Globus pallidus (tissue), 1 donor: ENCODE measurements at places on chromosomes 1 and 21.
A peak's percentile ranks its signal among the peaks of the same experiment; 100 is the strongest.

- no peak for DNase-seq
Observed at GRCh38 chr1:154969860-154970452, 591 bp downstream of the SHC1 start.

DNA sequence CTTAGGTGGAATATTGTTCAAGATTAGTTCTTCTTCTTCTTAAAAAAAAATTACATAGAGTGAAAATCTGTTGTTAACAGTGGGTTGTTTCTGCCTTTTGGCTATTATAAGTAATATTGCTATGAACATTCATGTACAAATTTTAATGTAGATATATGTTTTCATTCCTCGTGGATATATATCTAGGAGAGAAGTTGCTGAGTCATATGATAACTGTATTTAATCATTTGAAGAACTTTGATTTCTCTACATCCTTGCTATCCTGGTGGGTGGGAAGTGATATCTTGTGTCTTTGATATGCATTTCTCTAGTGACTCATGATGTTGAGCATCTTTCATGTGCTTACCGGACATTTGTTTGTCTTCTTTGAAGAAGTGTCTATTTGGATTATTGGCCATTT is 29.9 kb downstream of the MAST2 start:
- DNase-seq, result no peak

DNA sequence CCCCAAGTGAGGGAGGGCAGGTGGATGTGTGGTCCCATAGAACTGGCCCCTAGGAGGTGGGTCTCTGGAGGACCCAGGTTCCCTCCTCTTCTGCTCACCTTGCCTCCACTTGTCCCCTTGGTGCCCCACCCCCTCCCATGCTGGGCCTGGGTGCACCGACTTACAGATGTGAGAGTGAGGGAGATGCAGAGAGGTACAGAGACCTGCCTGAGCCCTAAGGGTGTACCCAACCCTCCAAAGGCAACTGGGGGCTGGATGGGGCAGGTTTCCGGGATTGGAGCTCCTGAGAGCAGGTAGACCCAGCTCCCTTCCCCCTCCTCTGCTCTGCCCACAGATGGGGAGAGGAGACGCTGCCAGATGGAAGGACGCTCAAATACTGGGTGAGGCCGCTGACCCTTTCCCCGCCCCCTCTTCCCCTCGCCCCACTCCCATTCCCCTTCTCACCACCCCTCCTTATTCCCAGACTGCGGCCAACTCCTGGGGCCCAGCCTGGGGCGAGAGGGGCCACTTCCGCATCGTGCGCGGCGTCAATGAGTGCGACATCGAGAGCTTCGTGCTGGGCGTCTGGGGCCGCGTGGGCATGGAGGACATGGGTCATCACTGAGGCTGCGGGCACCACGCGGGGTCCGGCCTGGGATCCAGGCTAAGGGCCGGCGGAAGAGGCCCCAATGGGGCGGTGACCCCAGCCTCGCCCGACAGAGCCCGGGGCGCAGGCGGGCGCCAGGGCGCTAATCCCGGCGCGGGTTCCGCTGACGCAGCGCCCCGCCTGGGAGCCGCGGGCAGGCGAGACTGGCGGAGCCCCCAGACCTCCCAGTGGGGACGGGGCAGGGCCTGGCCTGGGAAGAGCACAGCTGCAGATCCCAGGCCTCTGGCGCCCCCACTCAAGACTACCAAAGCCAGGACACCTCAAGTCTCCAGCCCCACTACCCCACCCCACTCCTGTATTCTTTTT is 10.3 kb downstream of the TINAGL1 start:
- no peak for DNase-seq

GRCh38 chr1:8397511-8397910 is 79.6 kb downstream of the SLC45A1 start:
- DNase-seq, result no peak

- no peak for DNase-seq
Observed at GRCh38 chr1:219837994-219838294, 90.4 kb downstream of the SLC30A10 start.

GRCh38 chr1:11782127-11782708 is 20.2 kb downstream of the C1orf167 start:
- no peak for DNase-seq

DNA sequence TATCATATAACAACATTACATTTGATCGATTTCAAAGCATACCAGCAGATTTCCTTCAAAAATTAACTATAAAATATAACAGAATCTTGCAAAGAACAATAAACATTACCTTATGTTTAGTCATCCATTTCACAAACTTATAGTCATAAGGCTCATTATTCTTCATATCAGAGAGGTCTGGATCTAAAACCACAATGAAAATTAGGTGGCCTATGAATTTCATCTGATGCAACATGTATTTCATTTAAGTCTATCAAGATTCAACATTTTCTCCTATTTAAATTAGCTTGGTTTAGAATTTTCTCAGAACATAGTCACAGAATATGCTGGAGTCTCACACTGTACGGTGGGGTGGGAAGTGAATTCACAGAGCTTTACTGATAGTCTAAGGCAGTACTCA is 49.2 kb downstream of the KYAT3 start:
- DNase-seq, result no peak

GRCh38 chr1:170886460-170886859 is 48.9 kb upstream of the MROH9 start:
- no peak for DNase-seq

- no peak for DNase-seq
Observed at GRCh38 chr1:17865912-17866739, 111.0 kb downstream of the ACTL8 start.

DNA sequence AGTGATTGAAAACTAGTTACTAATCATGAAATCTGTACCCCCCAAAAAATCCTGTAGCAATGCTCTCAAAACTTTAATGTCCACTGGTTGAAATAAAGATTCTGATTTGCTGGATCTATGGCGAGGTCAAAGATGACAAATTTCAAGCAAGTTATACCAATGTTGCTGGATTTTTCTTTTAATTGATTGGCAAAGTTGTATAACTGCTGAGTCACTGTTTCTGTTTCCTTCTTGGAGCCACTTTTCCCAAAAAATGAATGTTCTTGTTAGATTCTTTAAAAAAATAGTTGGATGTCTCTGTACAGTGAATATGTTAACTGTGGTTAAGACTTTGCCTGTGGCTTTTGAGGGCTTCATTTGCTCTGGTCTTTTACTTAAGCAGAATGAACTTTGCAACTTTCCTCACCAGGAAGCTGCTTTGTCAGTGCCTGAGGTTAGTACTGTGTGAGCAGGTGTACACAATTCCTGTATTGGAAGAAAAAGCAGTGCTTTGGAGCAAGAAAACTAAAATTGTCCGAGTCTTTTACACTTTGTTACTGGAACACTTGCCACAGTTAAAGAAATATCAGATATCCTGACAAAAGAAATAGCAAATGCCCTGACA is 1211.9 kb downstream of the MRPL39 start:
- DNase-seq, result no peak

DNA sequence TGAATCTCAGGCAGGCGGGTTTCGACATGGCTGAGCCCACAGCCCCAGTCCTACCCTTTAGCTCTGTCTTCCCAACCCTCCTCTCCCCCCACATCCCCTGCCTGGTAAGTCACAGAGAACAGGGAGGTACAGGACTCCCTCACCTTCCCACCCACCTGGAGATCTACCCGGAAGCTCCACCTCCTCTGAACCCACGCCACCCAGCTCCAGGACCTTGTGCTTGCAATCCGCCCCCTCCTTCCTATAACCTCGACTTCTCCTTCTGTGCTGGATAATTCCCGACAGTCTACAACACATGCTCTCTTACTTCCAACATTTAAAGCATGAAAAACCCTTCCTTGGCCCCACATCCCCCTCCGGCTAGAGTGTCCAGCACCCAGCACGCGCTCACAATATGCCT is 22.3 kb downstream of the KIF17 start:
- DNase-seq, result no peak

DNA sequence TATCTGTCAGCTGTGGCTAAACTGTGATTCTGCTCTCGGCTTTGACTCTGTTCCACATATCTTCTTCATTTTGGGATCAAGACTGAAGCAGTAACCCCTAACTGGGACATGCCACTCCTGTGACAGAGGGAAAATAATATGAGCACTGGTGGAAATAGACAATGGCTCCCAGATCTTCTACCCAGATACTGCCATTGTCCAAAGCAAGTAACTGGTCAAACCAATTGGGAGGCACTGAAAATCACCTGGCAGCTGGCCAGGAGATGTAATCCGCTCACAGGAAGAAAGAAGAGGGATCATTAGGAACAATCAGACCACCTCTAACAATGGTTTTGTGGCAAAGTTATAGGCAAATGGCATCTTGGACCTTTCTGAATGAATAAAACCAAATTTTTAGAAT is 10.7 kb downstream of the SNX7 start:
- no peak for DNase-seq

DNA sequence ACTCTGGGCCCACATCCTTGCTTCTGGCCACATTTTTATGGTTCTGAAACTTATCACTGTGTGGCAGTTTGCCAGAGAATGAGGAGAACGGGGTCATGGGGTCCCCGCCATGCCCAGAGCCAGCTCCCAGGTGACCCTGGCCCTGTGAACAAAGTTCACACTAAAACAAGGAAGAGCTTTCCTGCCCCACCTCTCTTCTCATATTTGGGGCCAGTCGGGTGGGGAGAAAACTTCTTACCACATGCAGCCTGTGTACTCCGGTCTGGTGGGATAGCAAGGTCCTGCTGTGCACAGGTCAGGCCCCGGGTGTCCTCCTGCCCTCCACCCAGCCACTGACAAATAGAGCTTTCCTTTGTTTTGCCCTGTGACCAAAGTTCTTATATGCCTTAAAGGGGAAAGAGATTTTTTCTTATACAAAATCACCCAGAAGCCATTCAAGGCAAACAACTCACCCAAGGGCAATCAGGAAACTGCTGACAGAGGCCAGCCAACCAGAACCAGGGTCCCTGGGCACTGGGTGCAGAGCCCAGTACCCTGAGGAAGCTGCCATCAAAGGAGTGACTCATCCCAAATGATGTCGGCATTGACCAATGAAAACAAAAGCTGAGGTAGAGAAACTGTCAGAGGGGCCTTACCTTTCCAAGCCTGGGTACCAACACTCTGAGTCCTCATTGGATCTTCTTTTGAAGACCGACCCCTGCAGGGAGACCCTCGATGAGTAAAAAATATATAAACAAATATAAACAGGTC is 53.6 kb downstream of the OLIG1 start:
- DNase-seq, result no peak

DNA sequence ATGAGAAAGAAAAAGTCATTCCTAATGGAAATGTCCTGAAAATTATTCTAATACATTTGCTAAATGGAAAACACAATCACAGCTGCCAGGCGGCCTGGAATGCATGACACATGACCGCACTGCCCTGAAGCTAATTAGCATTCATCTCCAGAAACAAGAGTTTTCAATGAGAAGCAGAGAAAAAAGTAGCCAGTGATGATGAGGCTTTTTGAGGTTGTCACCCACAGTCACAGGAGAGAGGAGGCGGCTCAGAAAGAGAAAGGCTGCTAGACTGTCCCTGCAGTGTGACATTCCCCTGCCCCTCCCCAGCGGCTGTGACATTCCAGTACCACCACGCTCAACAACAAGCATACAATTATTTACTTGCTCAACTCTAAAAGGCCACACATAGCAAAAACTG is 122.9 kb upstream of the KRTAP19-8 start:
- DNase-seq, result peak; percentile 91

DNA sequence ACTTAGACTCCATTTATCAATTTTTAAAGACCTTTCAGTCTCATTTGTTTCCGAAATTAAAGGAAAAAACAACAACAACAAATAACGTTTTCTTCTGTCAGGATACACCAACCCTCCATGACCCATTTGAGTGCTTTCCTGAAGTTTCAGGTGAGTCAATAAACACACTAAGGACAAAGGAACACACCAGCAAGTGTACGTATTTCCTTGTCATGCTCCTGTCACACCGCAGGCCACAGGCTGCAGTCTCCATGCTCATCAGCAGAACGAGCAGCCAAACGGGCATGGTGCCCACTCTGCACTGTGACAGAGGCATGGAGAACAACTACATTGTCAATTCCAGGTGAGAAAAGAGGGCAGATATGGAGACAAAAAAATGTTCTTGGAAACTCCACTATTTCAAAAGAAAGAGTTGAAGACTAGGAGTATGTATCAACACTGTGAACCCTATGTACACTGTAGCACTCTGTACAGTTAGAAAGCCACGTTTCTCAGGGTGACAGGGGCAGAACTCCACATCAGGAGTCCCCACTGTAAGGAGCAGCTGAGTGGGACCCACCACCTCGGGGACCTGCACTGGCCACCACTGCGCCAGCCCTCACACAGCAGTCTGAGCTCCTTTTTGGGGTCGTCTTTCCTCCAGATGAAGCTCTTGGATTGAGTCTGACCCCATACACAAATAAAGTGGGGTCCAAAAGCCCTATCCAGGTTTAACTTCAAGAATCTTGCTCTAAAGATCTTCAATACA is 2.6 kb downstream of the PTTG1IP start:
- DNase-seq, result peak; percentile 34

GRCh38 chr1:36134505-36135329 is 9.7 kb upstream of the COL8A2 start:
- peak; percentile 59 for DNase-seq

GRCh38 chr21:41427556-41427955 is 1.5 kb downstream of the MX1 start:
- no peak for DNase-seq

- no peak for DNase-seq
Observed at GRCh38 chr1:115105831-115106230, 16.5 kb upstream of the TSPAN2 start.

DNA sequence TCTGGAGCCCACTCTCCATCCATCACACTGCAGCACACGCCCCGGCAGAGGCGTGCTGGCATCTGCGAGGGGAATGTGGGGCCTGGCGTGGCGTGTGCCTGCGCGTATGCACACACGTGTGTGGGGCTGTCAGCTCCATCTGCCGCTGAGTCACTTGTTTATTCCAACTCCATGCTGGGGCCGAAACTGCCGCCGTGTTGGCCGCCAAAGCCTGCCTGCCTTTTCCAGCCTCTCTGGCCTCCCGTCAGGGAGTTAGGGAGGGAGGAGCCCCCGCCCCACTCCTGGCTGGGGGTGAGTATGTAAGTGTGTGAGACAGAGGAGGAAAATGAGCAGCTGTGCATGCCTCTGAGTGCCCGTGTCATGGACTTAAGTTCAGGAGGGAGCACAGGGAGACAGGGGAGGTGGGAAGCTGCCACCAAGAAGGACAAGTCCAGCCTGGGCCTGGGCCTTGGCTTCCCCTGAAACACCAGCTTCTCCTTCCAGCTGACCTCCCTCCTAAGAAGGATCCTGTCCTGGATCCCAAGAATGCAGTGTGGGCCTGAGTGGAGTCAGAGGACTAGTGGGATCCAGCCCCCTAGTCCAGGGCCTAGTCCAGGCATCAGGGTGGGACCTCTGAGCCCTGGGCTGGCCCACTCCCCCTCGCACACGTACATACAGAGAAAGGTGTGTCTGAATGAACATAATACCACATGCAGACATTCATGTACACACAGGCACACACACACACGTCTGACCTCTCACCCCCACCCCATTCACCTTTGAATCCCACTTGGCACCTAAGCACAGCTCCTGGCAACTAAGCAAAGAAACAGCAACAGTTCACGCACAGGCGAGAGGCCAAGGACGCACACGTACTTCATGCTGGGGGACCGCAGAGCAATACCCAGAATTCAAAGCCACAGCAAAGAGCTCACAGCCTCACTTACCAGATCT is 24.7 kb downstream of the MEF2D start:
- DNase-seq, result peak; percentile 85
